ENCODE measurements at places on chromosomes 5 and 9.

DNA sequence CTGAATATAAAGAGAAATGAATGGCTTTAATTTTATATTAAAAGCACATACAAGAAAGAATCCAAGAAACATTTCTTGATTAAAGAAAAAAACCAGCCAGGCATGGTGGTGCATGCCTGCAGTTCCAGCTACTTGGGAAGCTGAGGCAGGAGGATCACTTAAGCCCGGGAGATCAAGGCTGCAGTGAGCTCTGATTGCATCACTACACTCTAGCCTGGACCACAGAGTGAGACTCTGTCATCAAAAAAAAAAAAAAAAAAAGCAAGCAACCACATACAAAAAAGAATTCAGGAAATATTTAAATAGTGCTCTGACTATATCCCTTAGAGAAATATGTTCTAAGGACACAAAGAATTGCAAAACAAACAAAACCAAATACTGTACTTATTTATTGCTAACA, 2.5 kb upstream of the PLAC8L1 start:
- DNase-seq: no peak

- DNase-seq: no peak
Measured at GRCh38 chr5:57832875-57833274, 350.3 kb upstream of the ACTBL2 start.

DNA sequence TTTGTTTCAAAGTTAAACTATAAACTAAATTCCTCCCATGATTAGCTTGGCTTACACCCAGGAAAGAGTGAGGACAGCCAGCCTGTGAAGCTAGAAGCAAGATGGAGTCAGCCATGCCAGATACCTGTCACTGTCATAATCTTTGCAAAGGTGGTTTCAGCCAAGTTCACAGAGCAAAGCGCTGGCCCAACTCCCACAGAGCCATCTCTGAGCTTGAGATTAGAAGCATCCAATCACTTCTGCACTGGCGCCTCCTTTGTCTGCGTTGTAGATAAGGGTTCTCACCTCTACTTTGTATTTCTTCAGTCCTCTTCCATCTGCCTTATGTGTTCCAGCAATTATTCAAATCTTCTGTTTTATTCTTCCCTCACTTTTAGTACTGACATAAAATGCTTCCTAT, 119.4 kb upstream of the ACO1 start:
- no peak for DNase-seq

DNA sequence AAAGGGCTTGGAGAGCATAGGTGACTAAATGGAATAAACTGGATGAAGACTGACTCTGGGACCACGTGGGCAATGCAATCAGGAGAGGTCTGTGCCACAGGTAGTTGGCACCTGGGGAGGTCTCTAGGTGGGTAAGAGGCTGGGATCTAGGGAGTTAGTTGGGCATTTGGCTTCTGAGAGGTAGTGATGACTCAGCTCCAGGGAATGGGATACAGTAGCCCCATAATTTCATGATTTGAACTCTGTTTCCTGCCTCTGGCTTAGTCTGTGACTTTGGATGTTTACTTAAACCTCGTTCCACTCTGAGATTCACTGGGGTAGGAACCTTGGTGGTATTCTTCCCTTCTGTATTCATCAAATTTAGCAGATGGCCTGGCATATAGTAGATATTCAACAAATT, 240.8 kb downstream of the KIF4B start:
- DNase-seq: no peak

DNA sequence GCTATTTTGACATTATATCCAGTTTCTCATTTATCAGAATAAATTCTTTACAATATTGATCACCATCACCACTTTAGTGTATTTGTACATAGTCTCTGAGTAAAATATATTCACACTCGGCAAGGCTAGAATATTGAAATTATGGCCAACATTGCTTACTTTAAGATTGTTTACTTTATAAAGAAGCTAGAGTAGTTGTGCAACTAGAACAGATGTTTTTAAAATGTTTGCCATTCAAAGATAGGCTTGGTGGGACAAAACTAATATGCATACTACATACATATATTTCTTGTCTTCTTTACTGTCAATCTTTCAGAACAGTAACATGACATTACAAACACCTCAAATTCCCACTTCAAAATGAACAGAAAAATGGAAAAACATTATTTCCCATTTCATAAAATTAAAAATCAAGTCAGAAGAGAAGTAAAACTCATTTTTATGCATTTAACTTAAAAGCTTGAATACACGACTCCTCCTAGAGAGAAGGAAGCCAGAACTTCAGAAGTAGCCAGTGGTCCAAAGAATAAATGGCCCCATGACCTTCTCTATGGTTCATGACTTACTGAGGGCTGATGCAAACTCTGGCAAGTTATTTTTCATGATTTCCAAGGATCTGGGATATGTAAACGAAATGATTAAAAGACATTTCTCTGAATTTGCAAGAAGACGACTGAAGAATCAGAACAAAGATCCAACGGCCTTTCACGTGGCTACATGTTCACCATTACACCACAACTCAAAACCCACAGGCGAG, 14.1 kb downstream of the MTX3 start:
- no peak for DNase-seq

DNA sequence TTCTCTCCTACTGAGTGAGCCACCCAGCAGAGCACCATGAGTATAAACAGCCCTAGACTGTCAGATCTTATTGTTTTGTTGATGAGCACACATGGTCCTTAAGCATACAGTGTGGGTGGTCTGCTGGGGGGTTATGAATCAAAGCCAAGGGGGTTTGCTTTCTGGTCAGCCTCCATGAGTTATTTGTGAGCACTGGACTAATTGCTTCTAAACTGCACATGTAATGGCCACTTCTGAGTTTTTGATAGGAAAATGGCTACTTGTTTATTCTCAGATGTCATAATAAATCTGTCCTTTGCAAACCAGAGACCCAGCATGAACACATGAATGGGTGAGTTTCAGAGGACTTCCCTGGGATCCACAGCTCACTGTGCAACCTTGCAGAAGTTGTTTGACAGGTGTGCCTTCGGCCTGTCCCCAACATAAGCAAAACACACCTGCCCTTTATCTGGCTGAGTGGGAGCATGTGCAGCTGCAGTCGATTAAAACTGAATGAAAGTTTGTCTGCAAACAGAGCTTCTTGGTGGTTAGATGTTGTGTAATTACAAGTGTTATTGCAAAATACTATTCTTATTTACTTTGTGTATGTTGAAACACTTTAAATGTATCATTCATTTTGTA, 35.9 kb downstream of the MAMDC2 start:
- no peak for DNase-seq

- DNase-seq: no peak
Measured at GRCh38 chr5:170603109-170603508, 99.3 kb downstream of the KCNIP1 start.

- DNase-seq: no peak
Measured at GRCh38 chr9:133331221-133331620, 4.8 kb downstream of the SURF6 start.

- no peak for DNase-seq
Measured at GRCh38 chr9:69657269-69657668, 14.9 kb downstream of the APBA1 start.

GRCh38 chr9:101705135-101705661, 33.2 kb downstream of the GRIN3A start:
- no peak for DNase-seq

- DNase-seq: no peak
Measured at GRCh38 chr9:95009459-95009858, 283.0 kb downstream of the AOPEP start.

DNA sequence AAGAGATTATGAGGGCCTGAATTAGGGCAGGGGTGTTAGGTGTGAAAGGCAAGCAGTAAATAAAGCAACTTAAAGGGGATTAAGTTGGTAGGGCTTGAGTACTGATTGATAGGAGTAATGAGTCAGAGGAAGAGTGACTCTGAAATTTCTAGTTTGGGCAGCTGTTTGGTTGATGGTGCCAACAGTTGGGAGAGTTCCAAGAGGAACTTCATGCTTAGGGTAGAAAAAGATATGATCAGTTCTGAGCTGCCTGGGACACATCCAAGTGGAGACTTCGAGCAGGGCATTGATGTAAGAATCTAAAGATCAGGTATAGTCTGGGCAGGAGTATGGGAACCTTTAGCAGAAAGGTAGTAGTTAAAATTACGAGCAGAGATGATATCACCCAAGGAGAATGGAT, 10.2 kb downstream of the MAMDC2 start:
- DNase-seq: no peak

DNA sequence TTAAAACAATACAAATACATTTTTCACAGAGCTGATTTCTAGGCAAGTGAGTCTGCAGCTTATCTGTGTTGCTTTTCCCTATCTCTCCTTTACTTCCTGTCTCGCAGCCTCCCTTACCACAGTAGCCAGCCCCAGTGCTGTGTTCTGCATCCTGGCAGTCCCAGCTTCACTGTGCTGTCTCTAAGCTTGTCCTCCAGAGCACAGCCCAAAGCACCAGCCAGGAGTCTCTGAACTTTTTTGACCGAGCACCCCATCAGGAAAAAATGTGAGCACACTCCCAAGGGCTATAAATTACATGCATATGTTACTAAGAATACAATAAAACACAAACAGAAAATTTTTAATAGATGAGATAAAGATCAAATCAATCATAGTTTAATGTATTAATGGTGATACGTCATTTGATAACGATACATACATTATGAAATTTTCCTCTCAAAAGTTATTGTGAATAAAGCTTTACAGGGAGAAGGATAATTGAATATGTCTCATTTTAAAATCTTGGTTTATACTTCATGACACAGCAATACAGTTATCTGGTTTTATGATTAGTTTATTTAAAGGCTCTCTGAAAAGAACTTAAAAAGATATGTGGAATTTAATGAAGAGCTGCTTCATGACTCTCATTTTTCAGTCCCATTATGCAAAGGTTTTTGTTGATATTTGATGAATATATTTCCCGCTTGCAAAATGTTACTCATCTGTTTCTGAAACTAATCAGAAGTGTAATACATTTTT, 7.3 kb upstream of the RHOBTB3 start:
- peak; percentile 46 for DNase-seq

DNA sequence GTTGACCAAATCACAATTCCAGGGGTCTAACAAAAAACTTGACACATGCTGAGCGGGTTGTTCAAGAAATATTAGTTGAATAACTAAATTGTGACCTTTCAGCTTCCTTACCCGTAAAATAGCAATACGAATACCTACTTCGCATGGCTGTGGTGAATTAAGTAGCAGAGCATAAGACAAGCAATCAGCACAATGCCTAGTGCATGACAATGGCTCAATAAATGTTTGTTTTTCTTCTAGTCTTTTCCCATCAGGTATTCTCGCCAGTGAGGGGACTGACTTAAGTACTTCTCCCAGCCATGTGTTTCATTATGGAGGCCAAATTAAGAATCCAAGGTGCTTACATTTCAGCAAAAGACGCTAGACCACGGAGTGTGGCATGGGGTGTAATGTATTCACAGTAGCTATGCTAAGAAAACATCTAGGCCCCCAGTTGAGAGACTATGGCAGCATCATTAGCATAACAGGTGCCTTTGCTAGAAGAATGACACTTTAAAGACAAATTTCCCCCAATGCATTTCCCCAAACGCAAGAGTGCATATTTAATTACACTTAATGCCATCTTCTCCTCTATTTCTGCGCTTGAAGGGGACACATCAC, 145.9 kb downstream of the ASTN2 start:
- no peak for DNase-seq

- no peak for DNase-seq
Measured at GRCh38 chr9:132885720-132886333, 7.1 kb downstream of the SPACA9 start.

GRCh38 chr9:618478-618877, 223.0 kb upstream of the DMRT1 start:
- DNase-seq: no peak

DNA sequence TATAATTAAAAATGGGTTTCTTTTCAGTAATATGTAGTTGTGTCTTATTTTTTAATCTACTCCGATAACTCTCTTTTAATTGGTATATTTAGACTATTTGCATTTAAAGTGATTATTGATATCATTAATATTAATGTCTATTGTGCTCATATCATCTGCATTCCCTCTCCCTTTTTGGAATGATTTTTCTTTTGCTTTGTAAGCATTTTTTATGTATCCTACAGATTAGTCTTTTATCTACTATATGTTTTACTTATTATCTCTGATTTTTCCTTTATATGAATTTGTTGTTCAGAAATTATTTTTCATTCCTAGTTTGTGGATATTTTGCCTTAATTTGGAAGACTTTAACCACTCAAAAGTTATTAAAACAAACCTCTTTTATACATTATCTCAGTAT, 34.0 kb downstream of the NDUFS4 start:
- DNase-seq: no peak

- DNase-seq: peak; percentile 59
Measured at GRCh38 chr5:59799668-59800346, 93.7 kb downstream of the PDE4D start.

DNA sequence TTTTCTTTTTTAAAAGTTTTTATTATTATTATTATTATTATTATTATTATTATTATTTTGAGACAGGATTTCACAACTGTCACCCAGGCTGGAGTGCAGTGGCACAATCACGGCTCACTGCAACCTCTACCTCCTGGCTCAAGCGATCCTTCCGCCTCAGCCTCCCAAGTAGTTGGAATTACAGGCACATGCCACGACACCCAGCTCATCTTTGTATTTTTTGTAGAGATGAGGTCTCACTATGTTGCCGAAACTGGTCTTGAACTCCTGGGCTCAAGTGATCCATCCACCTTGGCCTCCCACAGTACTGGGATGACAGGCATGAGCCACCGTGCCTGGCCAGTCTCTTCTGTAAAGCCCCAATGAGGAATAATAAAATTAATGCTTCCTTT, 31.0 kb upstream of the TXN start:
- no peak for DNase-seq

GRCh38 chr9:108880738-108881316, 18.8 kb downstream of the ACTL7A start:
- no peak for DNase-seq

- no peak for DNase-seq
Measured at GRCh38 chr9:134252084-134252830, 74.0 kb upstream of the RXRA start.

DNA sequence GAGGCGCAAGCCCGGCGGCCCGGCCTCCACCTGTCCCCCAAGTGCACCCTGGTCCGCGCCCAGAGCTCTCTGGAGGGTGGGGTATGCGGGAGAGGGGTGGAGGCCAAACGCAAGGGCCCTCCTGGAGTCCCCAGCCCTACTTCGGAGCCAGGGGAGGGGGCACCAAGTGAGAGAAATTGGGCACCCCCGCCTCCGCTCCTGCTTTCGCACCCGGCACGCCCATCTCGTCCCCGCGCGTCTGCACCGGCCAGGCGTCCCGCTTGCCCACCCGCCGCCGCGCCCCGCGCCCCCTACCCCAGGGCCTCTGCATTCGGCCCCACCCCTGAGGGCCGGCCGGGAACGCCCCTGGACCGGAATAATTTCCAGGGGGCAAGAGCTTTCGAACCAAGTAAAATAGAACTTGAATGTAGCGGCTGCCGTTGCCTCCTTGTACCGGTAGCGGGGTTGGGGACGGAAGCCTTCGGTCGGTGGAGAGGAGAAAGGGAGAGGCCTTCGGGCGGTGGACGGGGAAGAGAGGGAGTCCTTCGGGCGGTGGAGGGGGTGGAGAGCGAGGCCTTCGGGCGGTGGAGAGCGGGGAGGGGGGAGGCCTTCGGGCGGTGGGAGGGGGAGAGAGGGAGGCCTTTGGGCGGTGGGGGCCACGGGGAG, 694 bp upstream of the PHPT1 start:
- peak; percentile 33 for DNase-seq
